ENCODE measurements at places on chromosomes 13 and 19. TPM values are rescaled to one million over a fixed set of nuclear protein-coding genes. Genes with fewer than 3 reads are reported as not detected.

The RNF225 gene
- not detected for total RNA-seq

The APOE gene
- total RNA-seq = 188 TPM

The CYP4F2 gene
- not detected for total RNA-seq

The PSG4 gene
- not detected for total RNA-seq

The CLC gene
- not detected for total RNA-seq

DNA sequence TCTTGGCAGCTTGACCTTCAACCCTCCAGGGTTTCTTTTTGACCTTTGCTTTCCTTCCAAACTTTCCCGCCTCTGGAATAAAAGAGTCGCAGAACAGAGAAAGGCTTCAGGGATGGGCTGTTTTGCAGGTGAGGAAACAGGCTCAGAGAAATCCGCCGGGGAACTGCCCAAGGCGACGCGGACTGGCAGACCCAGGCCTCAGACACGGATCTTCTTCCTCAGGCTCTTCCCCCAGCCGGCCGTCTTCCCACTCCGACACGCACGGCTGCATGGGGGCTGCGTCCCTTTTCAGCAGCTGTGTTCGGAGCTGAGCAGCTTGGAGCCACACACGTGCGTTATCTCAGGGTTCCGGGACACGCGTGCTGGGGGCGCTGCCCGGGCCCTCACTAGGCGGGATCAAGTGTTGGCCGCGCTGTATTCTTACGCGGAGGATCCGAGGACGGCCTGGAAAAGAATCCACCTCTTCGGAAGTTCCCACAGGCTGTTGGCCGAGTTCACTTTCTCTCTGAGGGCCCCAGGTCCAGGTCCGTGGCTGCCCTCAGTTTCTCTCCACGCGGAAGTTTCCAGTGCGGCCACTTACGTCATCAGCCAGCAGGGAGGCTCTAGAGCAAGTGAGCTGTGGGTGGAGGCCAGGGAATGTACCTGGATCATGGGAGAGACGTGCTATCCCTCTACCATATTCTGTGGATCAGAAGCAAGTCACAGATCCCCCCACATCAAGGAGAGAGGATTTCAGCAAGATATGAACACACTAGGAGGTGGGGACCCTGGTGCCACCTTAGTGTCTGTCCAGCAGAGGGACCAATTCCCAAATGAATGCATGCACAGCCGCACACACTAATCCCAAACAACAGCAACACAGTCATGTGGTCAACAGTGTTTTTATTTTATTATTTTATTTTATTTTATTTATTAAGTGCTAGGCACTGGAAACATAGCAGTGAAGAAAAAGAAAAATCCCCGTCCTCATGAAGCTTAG is 100.4 kb downstream of the ING1 start:
- no peak for DNase-seq

- no peak for DNase-seq
Measured at GRCh38 chr13:30864433-30865122, 41.5 kb upstream of the MEDAG start.

- DNase-seq = no peak
Measured at GRCh38 chr13:26966701-26967080, 204.9 kb downstream of the USP12 start.

- DNase-seq = peak; percentile 93
Measured at GRCh38 chr19:29666578-29667386, 1.5 kb downstream of the PLEKHF1 start.

DNA sequence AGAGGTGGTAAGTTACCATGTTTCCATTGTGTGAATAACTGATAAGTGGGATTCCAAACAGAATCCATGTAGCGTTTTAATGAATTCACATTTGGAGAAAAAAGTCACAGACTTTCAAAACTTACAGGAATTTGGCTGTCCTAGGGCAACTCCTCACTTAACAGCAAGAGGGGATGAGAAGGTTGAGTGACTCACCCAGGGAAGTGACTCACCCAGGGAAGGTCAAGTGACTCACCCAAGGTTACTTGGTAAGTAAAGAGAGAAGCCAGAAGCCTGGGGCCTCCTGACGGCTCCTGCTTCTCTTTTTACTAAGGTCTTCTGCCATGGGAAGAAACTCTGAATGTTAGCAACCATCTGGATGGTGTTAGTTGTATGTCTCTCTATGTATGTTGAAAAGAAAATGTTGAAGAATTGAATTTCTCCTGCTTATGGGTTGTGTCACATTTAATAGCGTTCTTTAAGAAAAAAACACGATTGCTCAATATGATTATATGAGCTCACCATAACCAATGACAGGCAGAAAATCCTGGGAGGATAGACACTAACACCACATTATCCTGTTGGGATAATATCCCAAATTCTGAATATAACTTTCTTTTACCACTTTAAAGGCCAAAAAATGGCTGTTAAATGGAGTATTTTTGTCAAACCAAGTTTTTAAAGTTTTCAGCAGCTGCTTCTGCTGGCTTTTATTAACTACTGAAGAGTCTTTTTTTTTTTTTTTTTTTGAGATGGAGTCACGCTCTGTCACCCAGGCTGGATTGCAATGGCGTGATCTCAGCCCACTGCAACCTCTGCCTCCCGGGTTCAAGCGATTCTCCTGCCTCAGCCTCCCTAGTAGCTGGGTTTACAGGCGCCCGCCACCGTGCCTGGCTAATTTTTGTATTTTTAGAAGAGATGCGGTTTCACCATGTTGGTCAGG is 195.6 kb downstream of the GGACT start:
- peak; percentile 94 for DNase-seq

- DNase-seq = peak; percentile 61
Measured at GRCh38 chr19:41871573-41872383, 5.3 kb upstream of the CD79A start.

GRCh38 chr19:49331616-49332055 is 3.6 kb upstream of the CD37 start:
- DNase-seq = no peak

GRCh38 chr13:50365408-50366391 is 350.5 kb downstream of the KCNRG start:
- no peak for DNase-seq

DNA sequence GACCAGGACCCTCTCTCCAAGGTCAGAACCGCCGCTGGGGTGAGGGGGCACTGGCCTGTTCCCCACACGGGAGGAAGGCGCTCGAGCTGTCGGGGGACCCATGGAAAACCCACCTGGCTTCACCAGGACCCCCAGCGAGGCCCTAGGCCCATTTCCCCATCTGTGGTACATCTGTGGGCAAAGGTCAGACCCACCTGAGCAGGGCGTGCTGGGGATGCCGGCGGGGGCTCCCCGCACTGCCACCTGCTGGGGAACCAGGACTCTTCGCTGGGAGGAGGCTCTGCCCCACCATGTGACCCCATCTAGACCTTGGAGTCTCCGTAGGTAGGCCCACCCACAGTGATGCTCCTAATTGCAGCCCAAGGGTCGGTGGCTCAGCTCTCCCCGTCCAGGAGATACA is 511 bp downstream of the WDR88 start:
- no peak for DNase-seq

GRCh38 chr13:26327940-26328725 is 74.2 kb downstream of the CDK8 start:
- DNase-seq = no peak

DNA sequence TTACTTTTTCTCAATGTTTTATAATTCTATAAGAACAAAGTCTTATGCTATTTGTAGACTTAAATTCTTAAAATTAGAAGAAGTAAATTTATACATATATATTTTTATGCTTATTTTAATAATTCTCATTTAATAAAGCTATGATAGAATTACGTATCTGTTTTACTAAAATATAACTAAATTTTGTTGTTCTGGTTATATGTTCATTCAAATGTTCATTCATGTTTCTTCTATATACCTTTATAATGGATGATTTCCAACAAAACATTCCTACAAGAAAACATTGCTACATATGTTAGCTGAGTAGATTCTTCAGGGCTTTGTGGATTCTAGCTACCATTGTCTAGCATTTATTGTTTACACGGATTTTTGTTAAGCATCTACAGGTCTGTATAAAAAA is 634.3 kb upstream of the PCDH20 start:
- DNase-seq = no peak

DNA sequence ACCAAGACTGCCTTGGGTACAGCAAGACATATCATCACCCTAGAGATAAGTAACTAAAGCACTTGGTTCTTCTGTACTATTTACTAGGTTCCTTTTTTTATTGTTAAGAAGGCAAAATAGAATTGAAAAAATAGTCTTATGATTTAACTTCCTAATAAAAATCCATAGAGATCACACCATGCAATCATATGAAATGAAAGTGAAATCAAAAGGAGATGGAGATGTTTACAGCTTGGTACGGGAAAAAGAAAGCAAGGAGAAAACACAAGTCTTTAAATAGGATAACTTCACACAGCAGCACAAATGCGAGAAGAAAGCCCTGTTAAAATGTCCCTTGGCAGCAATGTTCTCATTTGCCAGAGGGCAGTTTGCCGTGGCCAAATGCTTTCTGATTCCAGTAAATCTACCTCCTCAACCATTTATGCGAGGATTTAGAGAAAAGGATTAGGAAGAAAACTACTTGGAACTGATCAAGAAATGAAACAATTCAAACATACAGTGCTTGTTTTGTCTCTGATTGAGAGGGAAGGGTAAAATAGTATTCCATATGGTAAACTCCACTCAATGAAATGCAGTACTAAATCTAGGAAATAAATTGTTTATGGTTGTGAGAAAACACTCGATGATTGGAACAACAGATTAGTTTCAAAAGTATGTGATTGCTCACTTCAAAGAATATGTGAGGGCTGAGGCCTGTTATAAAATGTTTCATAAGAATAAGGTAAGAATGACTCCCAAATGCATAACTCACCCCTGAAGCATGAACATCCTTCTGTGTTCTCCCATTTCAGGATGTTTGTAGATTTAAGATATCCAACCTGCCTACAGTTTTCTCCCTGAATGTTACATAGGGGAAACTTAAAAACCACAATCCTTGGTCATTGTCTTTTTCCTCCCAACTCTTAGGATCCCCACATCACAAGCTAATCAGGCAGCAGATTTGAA is 487.8 kb downstream of the DACH1 start:
- DNase-seq = no peak

GRCh38 chr13:33510350-33510970 is 224.9 kb upstream of the STARD13 start:
- no peak for DNase-seq

DNA sequence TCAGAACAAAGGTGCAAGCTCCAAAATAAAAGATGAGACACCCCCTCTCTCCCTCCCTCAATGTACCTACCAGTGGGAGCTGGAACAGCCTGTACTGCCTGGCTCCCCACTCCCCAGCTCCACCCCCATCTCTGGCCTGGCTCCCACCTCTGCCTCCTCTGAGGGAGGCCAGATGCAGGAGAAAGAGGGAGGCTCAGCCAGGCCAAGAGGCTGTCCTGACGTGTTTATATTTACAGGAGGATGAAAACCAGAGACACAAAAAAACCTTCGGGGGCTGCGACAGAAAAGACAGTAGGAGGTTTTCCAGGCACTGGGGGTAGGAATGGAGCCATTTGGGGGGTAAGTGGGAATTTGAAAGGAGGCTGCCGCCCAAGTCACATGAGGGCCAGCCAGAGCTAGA is 19.7 kb downstream of the ARHGEF18 start:
- DNase-seq = peak; percentile 99

GRCh38 chr13:97111756-97112155 is 110.4 kb upstream of the MBNL2 start:
- DNase-seq = no peak

GRCh38 chr19:5120833-5121232 is 151.9 kb downstream of the KDM4B start:
- no peak for DNase-seq

DNA sequence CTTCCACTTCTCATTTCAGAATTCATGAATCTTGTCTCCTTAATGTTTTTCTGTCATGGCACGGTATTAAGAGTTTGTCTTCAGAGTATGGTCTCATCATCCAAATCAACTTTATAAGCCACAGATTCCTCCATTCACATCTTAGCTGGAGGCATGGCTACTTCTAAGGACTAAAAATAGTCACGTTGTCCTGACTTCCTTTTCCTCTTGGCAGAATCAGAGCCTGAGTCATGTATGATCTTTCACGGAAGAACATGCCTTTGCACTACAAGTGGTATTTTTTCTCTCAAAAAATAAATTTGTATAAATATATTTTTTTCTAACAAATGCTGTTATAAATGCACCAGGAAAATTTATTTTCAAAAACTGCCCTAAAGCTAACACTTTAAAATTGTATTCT is 71.4 kb downstream of the ALOX5AP start:
- no peak for DNase-seq

DNA sequence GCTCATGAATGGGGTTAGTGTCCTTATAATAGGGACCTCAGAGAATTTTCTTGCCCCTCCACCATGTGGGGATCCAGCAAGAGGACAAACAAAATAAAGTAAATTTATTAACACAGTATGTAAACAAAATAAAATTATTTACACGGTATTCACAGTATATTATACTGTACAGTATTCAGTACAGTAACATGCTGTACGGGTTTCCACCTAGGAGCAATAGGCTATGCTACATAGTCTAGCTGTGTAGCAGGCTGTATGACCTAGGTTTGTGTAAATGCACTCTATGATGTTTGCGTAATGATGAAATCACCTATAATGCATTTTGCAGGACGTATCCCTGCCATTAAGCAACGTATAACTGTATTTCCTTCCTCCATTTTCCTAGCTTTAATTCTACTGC is 11.8 kb upstream of the DIAPH3 start:
- no peak for DNase-seq

Data from sigmoid colon (tissue), 7 donors.